Mucosa of gallbladder (tissue), 1 donor: ENCODE measurements at places on chromosomes 11 and 22. TPM values are rescaled to one million over a fixed set of nuclear protein-coding genes. Genes with fewer than 3 reads are reported as not detected.

GRCh38 chr11:10351765-10352641 lies 47.1 kb downstream of the ADM start:
- DNase-seq: peak; percentile 86

GRCh38 chr11:112212290-112212689 lies 13.9 kb upstream of the PTS start:
- no peak for DNase-seq

DNA sequence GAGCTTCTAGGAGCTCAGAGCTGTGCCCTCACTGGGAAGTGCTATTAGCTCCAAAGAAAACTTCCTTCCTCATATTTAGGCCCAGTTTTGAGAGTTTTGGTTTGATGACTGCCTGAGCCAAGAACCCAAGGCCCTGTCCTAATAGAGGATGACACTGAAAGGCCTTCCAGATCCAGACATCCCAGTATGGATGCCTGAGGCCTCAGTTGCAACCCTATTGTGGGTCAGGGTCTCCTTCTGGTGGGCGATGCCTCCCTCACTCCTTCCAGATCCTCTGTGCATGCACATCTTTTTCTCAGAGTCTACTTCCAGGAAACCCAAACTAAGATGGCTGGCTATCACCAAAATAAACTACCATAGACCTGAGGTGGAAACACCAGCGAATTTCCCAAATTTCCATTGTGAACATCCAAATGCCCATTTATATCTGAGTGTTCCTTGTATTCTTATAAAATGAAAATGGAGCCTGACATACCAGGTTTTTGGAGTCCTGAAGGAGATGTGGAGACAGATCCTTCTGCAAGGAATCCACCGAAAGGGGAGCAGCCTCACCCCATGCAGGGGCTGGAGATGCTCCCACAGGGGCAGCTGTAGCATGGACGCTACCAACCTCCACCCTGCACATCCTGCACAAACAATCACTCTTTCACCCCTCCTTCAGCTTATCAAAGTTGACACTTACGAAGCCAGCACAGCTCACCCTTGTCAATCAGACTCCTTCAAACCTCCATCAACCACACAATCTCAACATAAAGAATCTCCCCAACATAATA lies 61.1 kb downstream of the GGTLC2 start:
- DNase-seq: no peak

- no peak for DNase-seq
Measured at GRCh38 chr22:16774911-16775500, 50.2 kb downstream of the XKR3 start.

Gene POLA2
- total RNA-seq: 8.7 TPM

DNA sequence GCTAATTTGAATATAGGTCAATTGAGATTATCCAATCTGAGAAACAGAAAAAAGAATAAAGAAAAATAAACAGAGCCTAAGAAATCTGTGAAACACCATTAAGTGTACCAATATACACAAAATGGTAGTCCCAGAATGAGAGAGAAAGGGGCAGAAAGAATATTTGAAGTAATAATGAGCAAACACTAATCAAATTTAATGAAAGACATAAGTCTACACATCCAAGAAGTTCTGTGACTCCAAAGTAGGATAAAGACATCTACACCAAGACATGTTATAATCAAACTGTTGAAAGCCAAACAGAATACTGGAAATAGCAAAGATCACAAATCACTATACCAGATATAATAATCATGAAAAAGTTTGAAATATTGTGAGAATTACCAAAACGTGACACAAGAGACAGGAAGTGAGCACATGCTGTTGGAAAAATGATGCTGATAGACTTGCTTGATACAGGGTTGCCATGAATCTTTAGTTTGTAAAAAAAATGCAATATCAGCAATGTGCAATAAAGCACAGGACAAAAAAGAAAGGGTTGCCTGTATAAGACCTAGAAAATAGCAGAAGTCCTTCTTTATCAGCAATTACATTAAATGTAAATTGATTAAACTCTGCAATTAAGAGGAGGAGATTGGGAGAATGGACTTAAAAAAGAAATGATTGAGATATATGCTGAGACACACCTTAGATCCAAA lies 75.8 kb downstream of the RNF169 start:
- DNase-seq: no peak

GRCh38 chr11:88480223-88480622 lies 142.7 kb upstream of the CTSC start:
- no peak for DNase-seq

GRCh38 chr22:19825904-19826618 lies 28.6 kb downstream of the GNB1L start:
- DNase-seq: no peak

GRCh38 chr11:83477772-83478171 lies 191.6 kb upstream of the CCDC90B start:
- DNase-seq: no peak
